Activated naive CD8-positive, alpha-beta T cell treated with anti-CD3 and anti-CD28 coated beads, Interleukin-2, amount 50 U/mL, for 24 hours (primary cell): ENCODE measurements at places on chromosomes 3 and 15.

GRCh38 chr15:40906991-40907802, 12.9 kb downstream of the VPS18 start:
- peak; percentile 64 for DNase-seq

GRCh38 chr3:147699175-147699838, 290.1 kb downstream of the ZIC1 start:
- no peak for DNase-seq

- DNase-seq = no peak
Measured at GRCh38 chr3:156016902-156017301, 103.5 kb upstream of the KCNAB1 start.

DNA sequence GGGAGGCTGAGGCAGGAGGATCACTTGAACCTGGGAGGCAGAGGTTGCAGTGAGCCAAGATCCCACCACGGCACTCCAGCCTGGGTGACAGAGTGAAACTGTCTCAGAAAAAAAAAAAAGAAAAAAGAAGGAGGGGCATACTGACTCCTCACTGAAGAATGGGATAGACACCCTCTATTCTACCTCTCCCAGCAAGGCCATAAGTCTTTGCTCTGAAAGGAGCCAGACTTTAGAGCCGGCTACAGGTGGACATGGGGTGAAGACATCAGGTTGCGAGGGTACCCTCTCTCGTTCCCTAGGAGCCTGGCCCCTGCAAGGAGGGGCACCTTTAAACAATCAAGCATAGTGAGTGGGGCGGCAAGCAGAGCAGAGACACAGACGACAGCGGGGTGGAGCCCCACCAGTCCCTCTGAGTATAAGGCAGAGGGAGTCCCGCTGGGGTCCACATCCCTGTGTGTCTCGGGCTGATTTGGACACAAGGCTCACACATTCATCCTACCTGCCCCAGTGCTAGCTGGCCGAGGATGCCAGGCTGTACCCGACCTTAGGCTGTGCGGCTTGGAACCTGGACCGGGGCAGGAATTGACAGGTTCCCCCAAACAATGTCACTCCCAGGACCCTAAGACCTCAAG, 1.1 kb downstream of the GRAMD2A start:
- DNase-seq = no peak

GRCh38 chr15:72919936-72920465, 132.3 kb upstream of the NEO1 start:
- DNase-seq = no peak

DNA sequence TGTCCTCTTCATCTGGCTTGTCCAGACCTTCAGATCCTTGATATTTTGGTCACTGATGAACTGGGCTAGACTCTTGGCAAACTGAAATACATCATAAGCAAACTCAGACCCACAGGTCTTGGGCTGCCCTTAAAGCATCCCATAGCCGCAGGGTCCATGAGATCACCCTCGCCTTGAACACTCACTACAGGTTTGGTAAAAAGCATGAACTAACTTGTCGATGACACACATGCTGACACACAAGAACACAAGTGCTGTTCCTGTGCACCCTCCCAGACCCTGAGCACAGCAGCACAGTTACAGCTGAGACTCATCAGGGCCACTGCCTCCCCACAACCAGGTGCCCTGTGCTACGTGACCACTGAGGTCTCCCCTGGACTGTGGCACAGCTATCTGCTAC, 21.0 kb downstream of the PFKFB4 start:
- no peak for DNase-seq

- no peak for DNase-seq
Measured at GRCh38 chr3:89964347-89964746, 856.9 kb downstream of the EPHA3 start.

DNA sequence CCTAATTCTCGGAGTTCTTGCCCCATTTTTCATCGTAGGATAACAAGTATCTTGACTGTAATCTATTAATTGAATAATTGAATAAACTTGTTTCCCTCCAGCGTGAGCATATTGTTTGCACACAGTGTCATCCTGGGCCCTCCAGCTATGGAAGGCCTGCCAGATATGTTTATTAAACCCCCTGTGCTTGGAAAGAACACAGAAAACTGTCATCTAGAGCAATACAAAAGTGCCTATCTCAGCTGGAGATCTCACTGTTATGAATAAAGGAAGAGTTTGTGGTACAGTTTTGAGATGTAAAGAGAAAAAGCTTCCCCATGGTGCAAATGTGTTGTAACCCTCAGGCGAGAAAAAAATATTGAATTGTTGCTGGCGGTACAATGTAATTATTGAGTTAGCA, 405.9 kb downstream of the SOX2 start:
- DNase-seq = no peak
